ENCODE measurements at places on chromosomes 1 and 21.

DNA sequence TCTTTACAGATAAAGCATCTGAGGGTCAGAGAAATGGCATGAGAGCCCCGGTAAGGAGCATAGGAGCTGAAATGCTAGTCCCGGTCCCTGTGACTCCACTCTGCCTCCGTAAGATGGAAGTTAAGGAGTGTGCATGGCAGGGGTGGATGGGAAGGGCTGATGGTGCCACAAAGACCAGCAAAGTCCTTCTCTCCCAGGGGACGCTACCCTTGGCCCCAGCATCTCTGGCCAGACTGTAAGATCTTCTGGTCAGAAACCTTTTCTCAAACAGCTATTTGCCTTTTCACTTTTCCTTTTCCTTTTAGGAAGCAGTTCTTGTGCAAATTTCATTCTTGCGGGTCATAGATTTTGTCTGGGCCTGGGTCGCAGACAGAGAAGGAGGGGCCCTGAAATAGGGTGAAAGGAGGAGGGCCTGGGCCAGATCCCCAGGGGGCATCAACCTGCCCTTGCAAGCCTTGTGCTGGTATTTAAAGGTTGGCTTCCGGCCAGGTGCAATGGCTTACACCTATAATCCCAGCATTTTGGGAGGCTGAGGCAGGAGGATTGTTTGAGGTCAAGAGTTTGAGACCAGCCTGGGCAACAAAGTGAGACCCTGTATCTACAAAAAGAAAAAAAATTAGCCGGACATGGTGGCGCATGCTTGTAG is 14.4 kb upstream of the EPS8L3 start:
- no peak for DNase-seq

GRCh38 chr1:214717351-214717750 is 114.4 kb downstream of the CENPF start:
- no peak for DNase-seq

DNA sequence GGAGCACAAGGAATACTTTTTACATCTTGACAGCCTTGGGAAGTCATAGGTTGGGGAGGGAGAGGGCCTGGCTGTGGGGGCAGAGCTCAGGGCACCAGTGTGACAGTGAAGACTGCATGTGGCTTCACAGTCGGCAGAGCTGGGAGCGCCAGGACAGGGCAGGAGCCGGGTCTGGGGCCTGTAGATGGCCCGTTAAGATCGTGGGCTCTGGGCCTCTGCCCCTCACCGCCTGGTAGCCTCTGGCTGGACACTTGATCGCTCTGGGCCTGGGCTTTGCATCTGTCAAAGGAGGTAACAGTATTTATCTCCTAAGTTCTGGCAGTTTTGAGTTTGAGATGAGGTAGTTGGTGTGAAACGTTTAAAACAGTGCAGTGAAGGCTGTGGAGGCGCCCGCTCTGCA is 4.8 kb downstream of the SLX9 start:
- no peak for DNase-seq

DNA sequence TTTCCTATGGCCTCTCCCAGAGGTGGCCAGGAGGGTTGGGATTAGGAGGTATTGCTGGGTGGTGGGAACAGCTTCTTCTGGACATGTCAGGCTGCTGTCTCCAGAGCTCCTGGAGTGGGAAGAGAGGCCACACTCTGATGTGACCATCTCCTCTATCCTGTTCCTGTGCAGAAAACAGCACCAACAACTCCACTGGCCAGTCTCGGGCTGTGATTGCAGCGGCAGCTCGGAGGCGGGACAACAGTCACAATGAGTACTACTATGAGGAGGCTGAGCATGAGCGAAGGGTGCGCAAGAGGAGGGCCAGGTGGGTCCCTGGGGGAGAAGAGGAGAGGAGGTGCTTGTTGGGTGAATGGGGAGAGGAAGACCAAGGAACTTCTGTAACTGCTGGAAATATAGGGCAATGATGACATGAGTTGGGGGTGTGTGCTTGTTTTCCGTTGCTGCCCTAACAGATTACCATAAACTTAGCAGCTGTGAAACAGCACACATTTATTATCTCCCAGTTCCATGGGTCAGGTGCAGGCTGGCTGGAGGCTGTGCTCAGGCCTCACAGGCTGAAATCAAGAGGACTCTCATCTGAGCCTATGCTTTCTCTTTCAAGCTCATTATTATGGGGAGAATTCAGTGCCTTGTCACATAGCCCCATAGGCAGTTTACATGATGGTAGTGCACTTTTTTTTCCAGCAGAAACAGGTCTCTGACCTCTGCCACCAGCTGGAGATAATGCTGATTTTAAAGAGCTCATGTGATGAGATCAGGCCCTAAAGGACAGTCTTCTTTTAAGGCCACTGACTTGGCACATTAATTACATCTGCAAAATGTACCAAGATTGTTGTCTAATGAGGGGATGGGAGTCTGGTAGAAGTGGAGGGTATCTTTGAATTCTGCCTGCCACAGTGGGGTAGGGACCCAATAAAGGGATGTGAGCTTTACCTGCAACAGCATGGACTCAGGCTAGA is 20.8 kb downstream of the VANGL2 start:
- DNase-seq, result no peak

DNA sequence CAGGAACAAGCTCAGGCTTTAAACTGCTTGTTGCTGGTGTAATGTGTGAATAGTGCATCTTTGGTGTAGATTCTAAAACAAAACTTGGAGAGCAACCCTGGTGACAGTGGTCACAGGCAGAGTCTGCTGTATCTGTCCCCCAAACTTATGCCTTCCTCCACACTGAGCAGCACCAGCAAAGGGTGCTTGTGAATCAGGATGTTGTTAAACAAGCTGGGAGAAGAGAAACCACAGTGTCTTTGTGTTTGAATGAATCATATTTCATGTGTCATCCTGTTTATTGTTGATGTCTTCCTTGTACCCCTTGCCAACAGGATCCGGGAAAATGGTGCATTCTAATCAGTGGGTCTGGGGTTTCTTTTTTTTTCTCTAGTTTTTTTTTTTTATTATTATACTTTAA is 91.9 kb upstream of the COG2 start:
- DNase-seq, result no peak

- DNase-seq, result peak; percentile 61
Observed at GRCh38 chr1:237390823-237391222, 348.8 kb downstream of the RYR2 start.

- no peak for DNase-seq
Observed at GRCh38 chr1:6351480-6352137, 42.0 kb downstream of the ACOT7 start.

- no peak for DNase-seq
Observed at GRCh38 chr1:42318601-42319000, 16.4 kb downstream of the FOXJ3 start.

DNA sequence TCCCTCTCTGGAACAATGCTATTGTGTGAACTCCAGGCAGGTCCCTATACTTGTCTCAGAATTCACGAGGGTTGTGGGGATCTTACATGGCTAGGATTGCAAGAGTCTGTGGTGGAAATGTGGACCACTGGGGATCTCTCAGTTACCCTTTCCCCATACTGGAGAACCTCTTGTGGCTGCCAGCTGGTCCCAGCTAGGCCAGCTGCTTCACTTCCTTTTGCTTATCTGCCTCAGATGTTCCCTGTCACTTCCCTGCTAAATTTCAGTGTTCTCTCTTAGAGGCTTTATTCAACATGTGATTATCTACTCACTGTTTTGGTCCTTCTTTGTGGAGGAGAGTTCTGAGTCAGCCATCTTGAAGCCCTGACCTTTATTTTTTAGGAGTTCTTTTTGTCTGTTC is 75.9 kb upstream of the SAMD13 start:
- peak; percentile 43 for DNase-seq

DNA sequence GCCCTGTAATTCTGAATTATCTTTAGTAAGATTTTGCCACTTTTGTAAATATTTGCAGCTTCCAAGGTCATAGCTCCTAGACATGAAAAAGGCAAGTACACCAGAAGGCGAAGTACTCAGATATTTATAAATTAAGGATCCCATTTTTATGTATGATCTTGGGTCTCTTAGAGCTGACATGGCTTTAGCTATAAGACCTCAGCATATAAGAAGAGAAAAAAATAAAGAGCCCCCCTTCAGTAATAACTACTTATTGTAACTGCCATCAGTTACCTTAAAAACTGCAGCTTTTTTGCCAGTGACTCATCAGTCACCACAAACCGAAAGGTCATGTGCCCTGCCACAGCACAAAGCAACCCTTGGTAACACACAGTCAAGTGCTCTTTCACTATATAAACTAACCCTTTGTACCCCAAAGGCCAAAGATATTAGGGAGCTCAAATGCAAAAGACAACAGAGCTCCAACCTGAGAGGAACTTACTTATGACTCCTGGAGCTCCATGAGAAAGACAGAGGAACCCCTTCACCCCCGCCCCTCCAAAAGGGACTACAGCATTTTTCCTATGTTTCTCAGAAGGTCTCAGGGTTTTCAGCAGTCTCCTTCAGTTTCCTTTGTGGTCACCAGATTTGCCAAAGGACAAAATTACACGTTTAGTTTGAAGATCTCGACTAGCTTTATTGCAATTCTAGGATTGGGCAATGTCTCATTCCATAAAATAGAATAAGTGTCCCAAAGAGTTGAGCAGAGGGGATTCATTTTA is 219.8 kb upstream of the DUSP10 start:
- peak; percentile 41 for DNase-seq

DNA sequence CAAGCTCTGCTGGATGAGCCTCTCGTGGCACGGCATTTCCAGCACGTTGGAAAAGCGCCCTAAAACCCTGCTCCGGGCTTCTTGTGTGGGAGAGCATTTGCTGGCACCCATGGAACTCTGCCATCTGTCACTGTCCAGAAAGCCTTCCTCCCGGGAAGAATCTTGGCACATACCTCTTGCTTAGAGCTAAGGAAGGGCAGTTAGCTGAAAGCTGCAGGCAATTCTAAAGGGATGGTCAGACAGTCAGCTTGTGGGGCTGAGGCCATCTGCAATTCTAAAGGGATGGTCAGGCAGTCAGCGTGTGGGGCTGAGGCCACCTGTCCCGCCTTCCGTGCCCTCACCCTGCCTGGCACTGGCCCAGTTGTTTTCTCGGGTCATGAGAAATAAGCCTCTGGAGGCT is 139.0 kb upstream of the TMEM51 start:
- no peak for DNase-seq

GRCh38 chr1:193543259-193543658 is 356.8 kb upstream of the B3GALT2 start:
- no peak for DNase-seq

Measured in fibroblast of pulmonary artery (primary cell).